IPS-NIHi11 (cell line): ENCODE measurements at places on chromosomes 5 and 9.
A peak's percentile ranks its signal among the peaks of the same experiment; 100 is the strongest.

GRCh38 chr5:169301986-169302385, 1.0 kb upstream of the SLIT3 start:
- no peak for DNase-seq

GRCh38 chr9:77725820-77726219, 77.7 kb upstream of the GNA14 start:
- no peak for DNase-seq

- DNase-seq = no peak
Measured at GRCh38 chr9:111058166-111058565, 19.9 kb upstream of the LPAR1 start.

DNA sequence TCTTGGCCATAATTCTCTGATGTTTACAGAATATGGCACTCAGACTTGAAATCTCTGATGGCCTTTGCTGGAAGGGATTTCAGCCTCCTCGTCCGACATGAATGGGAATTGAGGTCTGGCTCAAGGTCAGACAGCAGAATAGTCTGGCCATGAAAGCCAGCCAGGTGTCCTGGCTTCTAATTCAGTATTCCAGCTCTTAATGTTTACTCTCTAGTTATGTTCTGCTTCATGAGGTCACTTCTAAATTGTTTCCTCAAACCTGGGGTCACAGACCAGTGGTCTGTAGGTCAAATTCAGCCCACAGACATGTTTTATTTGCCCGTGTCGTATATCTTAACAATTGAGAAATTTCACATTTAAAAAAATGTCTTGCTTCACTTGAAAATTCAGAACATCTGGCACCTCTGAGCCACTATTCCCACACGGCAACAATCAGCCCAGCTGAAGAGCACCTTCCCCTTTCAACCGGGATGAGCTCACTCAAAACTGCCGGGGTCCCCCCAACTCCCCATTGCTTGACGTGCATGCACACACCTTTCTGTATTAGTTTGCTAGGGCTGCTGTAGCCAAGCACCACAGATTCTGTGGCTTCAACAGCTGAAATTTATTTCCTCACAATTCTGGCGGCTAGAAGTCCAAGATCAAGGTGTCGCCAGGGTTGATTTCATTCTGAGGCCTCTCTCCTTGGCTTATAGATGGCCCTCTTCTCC, 243.5 kb downstream of the ENC1 start:
- no peak for DNase-seq

- DNase-seq = no peak
Measured at GRCh38 chr5:10975945-10976344, 214.9 kb upstream of the DAP start.

DNA sequence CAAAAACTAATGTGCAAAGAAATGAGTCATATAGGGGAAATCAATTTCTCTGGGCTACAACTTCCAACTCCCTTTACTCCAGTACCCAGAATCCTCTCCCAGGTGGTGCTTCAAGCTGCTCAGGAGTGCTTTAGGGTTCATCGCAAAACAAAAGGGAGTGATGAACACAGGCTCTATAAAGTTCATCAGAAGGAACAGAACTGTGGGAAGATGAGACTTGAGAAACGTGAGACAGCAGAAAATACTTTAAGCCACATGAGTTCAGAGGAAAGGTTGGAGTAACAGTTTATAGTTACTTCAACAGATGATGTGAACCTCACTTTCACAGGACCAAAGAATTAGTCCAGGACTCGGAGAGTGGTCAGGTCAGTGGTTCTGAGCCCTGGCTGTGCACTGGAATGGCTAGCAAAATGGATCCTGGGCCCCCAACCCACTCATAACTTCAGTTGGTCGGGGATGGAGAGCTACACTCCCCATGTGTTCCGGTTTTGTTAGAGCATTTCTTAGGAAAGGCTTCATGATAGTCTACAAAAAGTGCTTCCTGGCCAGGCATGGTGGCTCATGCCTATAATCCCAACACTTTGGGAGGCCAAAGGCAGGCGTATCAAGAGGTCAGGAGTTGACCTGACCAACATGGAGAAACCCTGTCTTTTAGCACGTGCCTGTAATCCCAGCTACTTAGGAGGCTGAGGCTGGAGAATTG, 4.3 kb downstream of the RPL12 start:
- no peak for DNase-seq

DNA sequence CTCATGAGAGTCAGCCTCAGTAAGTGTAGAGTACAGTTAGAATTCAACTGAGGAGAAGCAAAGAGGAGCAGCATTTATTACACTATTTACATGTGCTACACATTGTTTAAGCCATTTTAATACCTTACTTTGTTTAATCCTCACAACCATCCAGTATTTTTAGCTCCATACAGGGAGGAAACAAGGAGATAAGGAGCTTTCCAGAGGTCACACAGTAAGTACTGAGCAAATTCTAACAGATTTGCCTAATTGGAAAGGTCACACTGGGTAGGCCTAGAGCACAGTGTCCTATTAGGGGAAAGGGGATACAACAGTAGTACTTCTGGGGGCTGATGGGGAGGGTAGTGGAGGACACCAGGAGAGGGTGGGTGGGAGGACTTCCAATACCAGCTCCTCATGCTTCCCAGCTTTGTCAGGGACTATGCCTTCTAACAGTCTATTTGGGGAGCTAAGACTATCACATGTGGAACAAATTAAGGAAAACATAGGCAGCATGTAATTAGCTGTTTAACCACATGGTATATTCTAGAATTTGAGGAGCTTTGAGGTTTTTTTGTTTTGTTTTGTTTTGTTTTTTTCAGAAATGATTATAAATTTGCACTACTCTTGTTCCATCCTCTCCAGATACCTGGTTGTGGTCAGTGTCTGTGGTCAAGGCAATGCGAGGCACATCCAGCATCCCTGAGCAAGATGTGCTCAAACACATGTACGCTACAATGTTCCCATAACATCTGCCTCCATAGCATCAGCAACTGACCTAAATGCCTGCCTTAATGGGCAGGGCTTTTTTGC, 96.0 kb upstream of the SLC12A2 start:
- no peak for DNase-seq

GRCh38 chr5:151949701-151950308, 25.2 kb upstream of the GLRA1 start:
- no peak for DNase-seq

DNA sequence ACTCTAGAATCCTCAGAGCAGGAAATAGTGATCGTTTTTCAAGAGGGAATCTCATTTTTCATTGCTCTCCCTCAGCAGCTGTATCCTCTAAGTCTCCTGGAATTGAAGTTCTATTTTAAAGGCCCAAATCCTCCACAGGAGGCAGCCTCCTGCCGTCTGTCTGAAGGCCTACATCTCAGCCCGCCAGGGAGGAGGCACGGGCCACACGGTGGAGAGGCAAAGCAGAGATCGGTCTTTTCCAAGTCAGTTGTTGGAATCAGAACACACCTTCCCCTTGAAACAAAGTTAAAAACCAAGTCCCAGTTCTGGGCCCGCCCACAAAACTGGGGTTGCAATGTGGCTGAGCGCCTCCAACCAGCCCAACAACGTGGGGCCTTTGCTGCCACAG, 68.7 kb downstream of the RAPGEF1 start:
- no peak for DNase-seq

GRCh38 chr5:91357806-91358205, 25.3 kb downstream of the ARRDC3 start:
- no peak for DNase-seq

DNA sequence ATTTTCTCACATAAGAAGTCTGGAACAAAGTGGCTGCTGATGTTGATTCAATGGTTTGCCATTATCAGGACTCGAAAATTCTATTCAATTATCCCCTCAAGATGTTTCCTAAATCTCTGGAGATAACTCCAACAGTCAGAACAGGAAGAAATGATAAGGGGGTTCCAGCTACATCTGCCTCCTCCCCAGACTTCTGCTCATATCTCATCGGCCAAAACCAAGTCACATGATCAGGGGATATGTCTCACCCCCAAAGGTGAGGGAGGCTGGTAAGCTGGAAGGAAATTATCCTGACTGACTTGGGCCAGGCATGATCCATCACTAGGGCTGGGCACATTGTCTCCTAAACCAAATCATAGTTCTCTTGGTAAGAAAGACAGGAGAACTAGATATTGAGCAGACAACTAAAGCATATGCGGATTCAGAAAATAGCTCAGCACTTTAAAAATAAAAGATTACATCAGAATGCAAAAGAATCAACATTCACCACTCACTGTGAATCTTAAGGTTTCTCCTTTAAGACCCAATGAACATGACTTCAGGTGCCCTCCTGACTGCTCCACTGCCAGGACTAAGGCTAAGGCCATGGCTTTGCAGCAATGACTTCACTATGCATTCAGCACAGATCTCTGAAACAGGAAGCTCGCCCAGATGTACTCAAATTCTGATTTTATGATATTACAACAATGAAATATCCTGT, 306.3 kb downstream of the ENC1 start:
- DNase-seq = no peak

GRCh38 chr9:76646249-76646648, 118.0 kb upstream of the PCA3 start:
- no peak for DNase-seq

- DNase-seq = peak; percentile 14
Measured at GRCh38 chr5:108727236-108727650, 20.5 kb upstream of the FER start.

DNA sequence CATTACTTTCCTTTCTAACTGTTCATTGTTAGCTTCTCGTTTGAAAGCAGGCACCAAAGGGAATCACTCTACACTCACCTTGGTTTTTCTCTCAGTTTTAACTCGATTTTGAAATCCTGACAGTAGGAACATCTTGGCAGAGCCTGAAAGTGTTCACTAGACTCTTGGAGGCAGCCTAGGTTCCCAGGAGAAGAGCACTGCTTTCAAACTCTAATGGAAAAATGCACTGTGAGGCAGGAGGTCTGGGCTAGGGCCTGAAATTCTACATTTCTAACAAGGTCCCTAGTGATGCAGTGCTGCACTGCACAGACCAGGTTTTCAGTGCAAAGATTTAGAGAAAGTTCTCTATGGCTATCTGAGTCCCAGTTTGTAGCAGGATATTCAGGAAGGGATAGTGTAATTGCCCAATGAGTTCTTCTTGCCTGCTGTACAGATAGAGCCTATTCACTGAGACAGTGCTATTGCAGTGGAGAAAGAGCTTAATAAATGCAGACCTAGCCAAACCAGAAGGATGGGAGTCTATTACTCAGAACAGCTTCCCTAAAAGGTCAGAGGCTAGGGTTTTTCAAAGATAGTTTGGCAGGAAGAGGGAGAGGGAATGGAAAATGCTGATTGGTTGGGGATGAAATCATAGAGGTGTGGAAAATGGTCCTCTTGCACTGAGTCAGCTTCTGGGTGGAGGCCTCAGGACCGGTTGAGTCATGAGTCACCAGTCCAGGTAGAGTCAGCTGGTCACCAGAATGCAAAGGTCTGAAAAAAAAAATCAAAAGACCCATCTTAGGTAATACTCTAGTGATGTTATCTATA, 153.9 kb downstream of the GPBP1 start:
- no peak for DNase-seq

GRCh38 chr5:177023303-177023664, 788 bp downstream of the ZNF346 start:
- DNase-seq = peak; percentile 26
